ENCODE measurements at places on chromosomes 13 and 19. TPM values are rescaled to one million over a fixed set of nuclear protein-coding genes. Genes with fewer than 3 reads are reported as not detected.

Gene CYSLTR2
- 0.35 TPM for polyA plus RNA-seq

Gene LENG9
- polyA plus RNA-seq, result 4.1 TPM

Gene KLF1
- 2.3 TPM for polyA plus RNA-seq

Gene HIPK4
- polyA plus RNA-seq, result 0.09 TPM

Gene GTF2F1
- 74.5 TPM for polyA plus RNA-seq

Gene SPATA13
- 13.9 TPM for polyA plus RNA-seq

Gene IL12RB1
- 0.53 TPM for polyA plus RNA-seq

Gene FCAR
- polyA plus RNA-seq, result 0.60 TPM

Gene SLC8A2
- 0.10 TPM for polyA plus RNA-seq

Gene SLC25A41
- polyA plus RNA-seq, result 0.57 TPM

Gene SMIM17
- 1.8 TPM for polyA plus RNA-seq

Gene NCAN
- polyA plus RNA-seq, result 0.07 TPM

Gene RASIP1
- 17.7 TPM for polyA plus RNA-seq

Gene PARP4
- 54.7 TPM for polyA plus RNA-seq

Gene C1QTNF9
- polyA plus RNA-seq, result 0.13 TPM

Gene NRTN
- polyA plus RNA-seq, result 2.0 TPM

Gene A1BG
- 1.9 TPM for polyA plus RNA-seq

Gene ZFP36
- 122 TPM for polyA plus RNA-seq

Gene ZNF439
- polyA plus RNA-seq, result 19.7 TPM

Measured in right lung (tissue), 10 donors.